ELR (cell line): ENCODE measurements at places on chromosomes 3 and 15.

DNA sequence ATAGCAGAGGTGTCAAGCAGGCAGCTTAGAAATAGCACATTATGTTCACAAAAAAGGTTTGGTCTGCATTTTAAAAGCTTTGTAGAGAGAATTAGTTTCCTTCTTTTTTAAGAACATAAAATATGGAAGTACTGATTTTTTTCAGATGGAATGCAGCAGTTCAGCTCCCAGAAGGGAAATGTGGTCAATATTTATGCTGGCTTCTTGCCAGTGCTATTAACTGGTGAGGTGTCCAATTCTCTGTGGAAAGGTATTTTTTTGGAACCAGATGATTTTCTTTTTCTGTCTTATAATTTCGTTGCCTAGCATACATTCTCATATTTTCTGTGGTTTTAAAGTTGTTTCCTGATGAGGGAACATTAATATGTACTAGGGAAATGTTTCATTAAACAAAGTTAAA is 211.4 kb upstream of the ZNF385D start:
- DNase-seq, result no peak

DNA sequence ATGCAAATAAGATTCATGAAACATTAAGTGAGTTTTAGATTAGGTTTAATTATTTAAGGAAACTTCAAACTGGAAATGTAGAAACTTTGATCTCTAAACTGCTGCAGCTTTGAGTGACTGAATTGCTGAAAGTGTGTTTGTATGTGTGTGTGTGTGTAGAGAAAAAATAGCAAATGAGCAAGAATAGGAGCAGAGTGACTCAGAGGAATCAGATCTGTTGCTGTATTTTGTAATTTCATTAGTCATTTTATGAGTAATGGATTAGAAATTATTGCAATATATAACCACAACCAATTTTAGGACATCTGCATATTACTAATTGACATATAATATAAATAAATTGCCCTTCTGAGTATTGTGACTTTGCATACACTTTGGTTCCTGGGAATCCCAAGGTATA is 52.8 kb upstream of the SLC9A9 start:
- peak; percentile 77 for DNase-seq

- no peak for DNase-seq
These were observed 267.0 kb upstream of the GOLIM4 start for GRCh38 chr3:168362661-168363247.

DNA sequence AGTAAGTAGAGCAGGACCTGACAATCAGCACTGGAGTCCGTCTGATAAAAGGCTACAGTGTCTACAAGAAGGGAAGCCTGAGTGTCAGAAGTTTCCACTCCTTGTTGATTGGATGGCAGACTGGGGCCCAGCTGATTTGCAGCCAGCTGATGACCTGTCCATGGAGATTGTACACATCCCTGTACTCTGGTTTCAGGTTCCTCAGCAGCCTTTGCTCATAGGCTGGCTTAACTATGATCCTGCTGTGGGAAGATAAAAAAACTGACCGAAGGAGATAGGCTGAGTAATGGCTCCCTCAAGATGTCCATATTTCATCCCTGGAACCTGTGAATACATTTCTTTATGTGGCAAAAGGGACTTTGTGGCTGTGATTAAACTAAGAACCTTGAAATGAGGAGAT is 11.7 kb upstream of the LACTB start:
- DNase-seq, result peak; percentile 27

GRCh38 chr3:170473358-170473757 is 54.7 kb downstream of the CLDN11 start:
- no peak for DNase-seq

DNA sequence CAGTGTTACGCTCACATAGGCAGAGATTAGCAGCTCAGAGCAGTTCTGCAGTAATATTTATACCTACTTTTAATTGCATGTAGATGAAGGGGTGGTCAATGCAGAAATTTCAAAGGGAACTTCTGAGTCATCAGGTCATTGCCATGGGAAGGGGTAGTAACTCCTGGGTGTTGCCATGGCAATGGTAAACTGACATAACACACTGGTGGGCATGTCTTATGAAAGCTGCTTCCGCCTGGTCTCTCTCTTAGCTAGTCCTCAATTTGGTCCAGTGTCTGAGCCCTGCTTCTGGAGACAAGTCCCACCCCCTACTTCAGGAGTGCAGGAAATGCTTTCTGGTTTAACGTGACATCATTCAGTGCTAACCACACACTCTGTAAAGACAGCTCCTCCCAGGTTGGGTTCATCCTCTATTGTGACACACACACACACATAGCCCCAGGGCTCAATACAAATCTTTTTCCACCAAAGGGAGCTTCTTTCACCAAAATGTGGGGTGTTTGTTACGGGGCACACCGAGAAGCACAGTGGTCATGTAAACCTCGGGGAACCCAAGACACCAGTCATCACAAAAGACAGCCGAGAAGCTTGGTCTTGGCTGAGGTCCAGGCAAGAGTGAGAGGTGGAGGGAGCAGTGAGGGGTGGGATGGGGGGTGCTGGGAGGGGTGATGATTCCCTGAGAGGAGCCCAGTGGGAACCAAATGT is 74.5 kb downstream of the TLE3 start:
- DNase-seq, result peak; percentile 85

DNA sequence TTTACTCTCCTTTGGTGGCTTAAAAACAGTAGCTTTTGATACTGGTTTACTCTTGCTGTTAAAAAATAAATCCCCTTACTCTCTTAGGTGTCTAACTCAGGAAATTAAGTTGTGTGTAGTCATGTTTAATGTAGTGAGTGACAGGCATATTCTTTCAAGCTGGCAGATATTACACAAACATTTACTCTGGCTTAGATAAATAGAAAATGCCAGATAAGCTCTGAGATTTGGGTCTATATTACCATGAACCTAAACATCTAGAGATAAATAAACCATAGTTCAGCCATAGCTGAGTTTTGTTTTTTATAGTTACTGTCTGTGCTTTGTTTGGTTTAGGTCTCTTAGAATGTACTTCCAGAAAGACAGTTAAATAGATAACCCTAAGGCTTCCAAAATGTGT is 2.4 kb downstream of the SEMA6D start:
- no peak for DNase-seq

DNA sequence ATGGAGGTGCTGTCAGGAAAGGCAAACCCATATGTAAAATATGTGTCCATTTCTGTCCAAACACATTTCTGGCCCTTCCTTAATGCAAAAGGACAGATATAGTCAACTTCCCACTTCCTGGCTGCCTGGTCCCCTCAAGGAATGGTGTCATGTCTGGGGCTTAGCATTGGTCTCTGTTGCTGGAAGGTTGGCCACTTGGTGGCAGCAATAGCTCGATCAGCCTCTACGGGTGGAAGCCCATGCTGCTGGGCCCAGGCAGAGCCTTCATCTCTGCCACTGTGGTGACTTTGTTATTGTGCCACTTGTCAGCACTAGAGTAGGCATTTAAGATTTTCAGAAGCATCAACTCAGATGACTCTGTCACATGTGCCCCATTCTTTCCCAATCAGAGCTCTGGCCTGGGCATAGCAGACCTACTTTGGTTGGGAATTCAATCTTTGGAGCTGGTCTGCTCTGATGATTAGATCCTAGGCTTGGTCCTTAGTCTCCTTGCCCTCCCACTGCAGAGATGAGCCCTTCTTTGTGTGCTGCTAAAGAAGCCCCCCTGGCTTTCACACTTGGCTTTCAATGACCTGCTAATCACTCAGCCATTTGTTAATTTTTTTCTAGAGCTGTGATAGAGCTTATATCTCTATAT is 51.0 kb upstream of the SPSB4 start:
- peak; percentile 62 for DNase-seq

GRCh38 chr3:112379020-112379690 is 46.2 kb downstream of the CD200 start:
- DNase-seq, result peak; percentile 31

- DNase-seq, result peak; percentile 37
These were observed 24.1 kb downstream of the POPDC2 start for GRCh38 chr3:119636249-119636648.

DNA sequence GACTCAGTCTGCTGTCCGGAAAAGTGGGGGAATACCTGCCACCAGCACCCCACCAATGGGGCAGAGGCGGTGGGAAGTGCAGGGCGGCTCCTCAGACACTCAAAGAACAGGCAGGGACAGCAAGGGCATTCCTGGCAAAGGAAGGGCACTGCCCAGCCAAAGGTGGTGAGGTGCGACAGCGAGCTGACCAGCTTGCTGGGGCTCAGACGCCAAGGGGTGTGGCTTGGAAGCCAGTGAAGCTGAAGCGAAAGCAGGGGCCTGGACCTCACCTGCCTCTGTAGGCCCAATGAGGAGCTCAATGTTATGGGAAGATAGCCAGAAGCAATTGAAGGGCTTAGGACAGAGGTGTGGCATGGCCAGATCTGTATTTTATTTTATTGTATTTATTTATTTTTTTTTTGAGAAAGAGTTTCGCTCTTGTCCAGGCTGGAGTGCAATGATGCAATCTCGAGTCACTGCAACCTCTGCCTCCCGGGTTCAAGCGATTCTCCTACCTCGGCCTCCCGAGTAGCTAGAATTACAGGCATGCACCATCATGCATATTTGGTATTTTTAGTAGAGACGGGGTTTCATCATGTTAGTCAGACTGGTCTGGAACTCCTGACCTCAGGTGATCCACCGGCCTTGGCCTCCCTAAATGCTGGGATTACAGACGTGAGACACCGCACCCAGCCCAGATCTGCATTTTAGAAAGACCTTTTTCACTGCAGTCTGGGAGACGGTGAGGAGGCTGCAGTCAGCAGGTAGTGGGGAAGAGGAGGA is 4.4 kb upstream of the LMAN1L start:
- DNase-seq, result peak; percentile 26

GRCh38 chr3:54874816-54875556 is 52.9 kb downstream of the LRTM1 start:
- DNase-seq, result peak; percentile 17

- DNase-seq, result peak; percentile 54
These were observed 147.4 kb downstream of the CMSS1 start for GRCh38 chr3:99965077-99965476.

GRCh38 chr3:164222197-164222596 is 856.1 kb downstream of the SI start:
- no peak for DNase-seq

GRCh38 chr3:119517112-119517511 is 18.8 kb downstream of the TIMMDC1 start:
- no peak for DNase-seq
